ENCODE measurements at places on chromosomes 11 and 22.

DNA sequence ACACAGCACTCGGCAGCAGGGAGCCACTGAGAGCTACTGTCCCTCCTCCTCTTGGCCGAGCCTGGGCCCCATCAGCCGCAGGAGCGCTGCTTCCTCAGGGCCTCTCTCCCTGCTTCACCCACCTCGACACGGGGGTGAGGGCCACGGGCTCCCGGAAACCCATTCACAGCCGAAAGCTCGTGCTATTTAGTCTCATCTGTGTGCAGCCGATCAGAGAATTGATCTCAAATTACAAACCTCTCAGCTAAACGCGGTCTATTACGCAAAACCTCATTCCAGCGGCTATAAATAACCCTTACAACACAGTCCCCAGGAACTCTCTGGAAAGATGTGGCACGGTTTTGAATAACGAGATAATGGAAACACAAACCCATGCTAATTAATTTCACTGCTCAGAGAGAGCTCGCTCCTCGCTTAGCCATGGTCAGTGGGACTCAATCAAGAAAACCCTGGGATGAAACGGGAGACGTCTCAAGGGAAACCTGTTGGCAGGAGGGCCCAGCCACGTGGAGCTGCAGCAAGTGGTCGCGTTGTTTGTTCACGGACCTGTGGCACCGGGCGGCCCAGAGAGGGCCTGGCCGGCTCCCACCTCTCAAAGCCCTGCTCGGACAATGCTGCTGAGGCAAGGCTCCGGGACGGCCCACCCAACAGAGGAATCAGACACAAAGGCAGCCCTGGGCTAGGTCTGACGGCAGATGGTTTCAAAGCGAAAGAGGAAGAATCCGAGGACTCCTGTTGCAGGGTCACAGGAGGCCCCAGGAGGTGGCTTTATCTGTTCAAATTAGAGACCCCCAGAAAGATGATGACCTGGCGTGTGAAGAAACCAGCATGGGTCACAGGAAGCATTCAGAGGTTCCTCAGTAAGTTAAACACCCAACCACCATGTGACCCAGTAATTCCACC, 210.5 kb downstream of the CTTN start:
- DNase-seq = peak; percentile 1

GRCh38 chr11:92657226-92657625, 312.2 kb upstream of the MTNR1B start:
- no peak for DNase-seq

DNA sequence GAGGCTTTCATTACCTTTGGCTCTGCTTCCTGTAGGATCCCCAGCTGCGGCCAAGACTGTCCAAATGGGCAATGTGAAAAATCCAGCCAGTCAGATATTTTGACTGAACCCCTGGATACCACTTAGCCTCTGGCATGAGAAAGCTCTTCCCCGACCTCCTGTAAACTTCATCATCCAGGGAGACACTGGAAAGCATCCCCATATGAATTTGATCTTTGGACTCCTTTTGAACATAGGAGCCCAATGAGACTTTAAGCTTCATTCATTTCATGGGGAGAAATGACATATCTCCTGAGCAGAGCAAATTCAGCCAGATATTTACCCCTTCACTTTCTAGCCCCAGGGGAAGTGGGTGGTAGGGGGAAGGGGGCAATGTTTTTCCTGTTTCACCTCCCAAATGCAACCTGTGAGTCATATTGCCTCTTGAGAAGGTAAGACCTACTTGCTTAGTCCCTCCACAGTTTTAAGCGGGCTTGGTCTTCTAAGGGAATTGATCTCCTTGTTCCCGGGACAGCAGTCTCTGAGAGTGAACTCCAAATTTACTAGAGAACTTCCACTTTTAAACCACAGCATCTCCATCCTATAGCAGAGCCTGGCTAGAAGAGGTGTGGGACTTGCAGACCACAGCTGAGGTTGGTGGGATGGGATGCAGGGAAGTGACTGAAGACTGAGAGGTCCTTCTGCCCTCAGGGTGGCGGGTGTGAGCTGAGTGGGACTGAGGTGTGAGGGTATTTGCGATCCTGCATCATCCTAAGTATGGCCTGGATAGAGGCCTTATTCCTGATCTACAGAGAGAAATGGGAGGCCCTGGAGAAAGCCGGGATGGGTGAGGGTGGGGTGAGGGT, 20.3 kb upstream of the POU2AF1 start:
- no peak for DNase-seq

DNA sequence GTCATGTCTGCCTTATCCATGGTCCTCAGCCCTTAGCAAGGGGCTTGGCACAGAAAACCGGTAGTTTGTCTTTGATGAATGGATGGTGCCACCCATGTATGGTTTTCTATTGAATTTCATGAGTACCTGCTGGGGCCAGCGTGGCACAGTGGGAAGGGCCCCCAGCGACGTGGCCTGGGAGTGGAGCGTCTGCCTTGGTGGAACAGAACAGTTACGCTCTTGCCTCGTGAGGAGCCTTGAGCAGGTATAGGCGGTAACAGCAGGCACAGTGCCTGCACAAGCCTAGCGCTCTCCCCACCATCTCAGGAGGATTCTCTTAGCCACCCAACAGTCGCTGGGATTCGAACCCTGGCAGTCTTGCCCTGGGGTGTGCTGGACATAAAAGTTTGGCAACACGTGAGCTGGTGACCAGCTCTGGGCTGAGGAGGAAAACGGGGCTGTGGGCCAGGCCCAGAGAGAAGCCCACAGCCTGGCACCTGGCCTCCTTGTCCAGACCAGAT, 3.0 kb upstream of the SSH3 start:
- no peak for DNase-seq

DNA sequence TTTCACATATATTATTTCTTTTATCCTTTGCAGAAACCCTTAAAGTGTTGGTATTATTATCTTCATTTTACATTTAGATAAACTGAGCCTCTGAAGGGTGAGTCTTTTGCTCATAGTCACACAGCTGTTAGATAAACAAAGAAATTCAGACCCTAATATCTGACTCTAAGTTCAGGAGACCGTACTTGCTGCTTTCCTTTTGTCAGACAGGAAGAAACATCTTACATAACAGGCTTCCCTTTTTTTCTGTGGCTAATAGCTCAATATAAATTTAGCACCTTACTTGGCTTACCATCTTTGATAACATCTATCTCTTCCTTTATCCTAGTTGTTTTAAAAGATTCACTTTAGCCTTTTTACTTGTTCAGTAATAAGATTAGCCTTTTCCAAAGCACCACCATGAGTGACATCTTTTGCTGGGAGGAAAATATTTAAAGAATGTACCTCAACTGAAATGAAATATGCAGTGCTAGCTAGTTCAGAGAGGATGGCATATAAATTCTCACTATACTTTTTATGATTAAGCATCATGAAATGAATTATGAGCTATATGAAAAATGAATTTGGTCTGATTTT, 128.6 kb downstream of the WNT11 start:
- no peak for DNase-seq

DNA sequence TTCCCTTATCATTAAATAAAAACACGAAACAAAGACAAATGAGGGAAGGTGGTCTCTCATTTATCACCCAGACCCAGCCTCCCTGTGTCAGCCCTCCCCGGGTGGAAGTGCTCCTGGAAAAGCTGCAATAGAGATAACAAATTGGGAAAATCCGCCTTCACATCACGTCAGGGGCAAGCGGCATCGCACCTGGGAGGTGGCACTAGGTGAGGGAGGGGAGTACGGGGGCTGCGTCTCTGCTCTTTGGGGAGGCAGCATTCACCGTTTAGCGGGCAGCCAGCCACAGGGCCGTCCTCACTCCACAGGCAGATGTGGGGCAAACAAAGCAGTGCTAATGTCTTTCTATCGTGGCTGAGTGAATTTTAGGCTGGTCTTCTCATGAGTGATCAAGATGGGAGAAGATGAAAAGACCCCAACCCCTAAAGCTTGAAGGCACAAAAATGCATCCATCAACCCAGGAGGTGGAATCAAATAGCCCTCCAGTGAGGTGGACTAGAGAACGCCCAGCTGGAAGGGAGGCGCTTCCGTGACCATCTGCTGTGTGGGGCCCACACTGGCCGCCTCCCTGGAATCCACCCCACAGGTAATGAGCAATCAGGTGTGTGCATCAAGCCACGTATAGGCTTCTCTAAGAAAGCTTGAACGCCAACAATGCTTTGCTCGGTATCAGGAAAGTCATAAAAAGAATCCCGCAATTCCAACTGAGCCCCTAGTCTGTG, 629.5 kb downstream of the BRD1 start:
- DNase-seq = no peak
